Fibroblast of skin of left quadriceps (primary cell): ENCODE measurements at places on chromosomes 6 and 20.

GRCh38 chr6:53058388-53059195, 6.6 kb upstream of the FBXO9 start:
- no peak for DNase-seq

DNA sequence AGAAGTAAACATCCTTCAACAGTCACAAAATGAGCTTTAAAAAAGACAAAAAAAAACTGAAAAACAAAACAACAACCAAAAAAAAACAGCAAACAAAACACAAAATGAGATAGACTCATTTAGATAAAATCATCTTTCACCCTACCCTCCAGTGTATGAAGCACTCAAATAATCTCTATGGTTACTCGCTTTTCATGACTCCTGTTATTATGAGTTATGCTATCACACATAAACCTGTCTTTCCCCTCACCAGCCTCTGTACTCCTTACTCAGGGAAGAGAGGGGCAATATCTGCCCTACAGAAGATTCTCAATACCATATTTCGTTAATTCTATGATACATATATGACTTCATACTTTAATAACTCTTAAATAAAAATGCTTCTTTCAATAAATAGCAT, 158.2 kb downstream of the TPBG start:
- DNase-seq = no peak

DNA sequence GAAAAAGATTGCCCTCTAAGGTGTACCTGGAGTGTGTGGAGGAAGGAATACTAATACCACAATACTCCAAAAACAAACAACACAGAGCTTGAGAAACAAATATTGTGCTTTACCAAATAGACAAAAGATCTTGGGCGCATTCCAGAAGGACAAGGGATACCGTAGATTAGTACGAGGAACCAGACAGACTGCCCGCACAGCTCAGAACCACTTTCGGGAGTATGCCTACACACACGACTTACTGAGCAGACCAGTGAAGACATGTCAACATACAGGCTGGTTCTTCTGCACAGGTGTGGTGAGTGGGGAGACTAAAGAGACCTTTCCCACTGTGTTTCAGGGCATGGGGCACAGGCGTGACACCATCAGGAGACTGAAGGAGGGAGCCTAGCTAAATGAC, 15.8 kb upstream of the FOXQ1 start:
- DNase-seq = no peak

DNA sequence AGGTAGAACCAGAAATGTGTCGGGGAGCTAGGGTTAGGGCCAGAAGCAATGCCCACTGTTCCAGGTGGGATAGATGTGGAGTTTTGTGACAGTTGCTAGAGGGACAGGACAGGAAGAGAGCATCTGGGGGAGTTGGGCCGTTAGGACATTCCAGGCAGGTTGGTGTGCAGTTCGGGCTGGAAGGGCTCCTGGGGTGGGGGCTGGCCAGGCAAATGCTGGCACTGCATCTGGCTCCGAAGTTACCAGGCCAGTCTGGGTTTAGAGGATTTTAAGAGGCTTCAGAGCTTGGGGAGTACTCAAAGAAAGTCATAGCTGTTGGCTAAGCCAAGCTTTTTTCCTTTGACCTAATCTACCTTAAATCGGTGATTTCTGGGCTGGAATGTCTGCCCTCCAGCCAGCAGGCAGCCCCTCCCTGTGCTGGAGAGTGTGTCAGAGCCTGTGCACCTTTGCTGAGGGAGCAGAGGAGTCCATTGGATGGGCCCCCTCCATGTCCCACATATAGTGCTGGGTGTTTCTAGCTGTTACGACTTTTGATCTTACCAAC, 20.8 kb downstream of the PLCG1 start:
- no peak for DNase-seq

- no peak for DNase-seq
These were observed 2.6 kb upstream of the IPCEF1 start for GRCh38 chr6:154359161-154359574.

DNA sequence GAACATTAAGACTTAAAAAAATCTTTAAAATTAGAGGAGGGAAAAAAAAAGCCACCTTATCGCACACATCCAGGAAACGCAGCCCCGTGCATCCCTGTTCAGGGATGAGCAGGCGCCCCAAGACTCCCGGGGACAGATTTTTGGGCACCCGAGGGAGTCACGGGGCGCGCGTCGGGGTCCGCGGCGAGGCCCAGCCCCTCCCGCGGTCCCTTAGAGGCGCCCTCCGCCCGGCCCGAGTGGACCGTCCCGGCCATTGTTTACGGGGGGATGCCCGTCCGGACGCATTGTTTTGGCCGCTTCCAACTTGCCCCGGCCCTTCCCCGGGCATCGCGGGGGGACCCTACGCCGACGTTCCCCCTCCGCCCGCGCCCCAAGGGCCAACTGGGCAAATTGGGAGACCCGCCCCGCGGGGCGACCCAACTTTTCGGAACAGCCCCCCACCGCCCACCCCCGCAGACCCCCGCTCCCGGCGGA, 610 bp downstream of the ZNF217 start:
- DNase-seq = no peak

- no peak for DNase-seq
These were observed 113.2 kb downstream of the FAM83B start for GRCh38 chr6:54959820-54960219.

DNA sequence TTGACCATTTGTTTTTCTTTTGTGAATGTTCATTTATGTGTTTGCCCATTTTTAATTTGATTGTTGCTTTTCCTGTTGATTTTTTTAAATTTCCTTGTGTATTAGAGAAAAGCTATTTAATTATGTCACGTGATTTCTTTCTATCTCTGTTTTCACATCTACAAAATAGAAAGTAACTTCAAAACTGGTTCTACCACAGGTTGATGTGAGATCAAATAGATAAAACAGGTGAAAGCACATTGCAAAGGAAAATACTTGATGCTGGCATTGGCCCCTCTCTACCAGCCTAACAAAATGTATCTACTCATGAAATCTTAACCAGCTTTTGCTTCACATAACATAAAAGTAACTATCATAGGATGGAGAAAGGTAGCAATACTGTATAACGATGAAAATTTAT, 129.2 kb downstream of the TMEM242 start:
- no peak for DNase-seq

GRCh38 chr6:111796310-111796918, 76.8 kb downstream of the FYN start:
- no peak for DNase-seq

GRCh38 chr6:89818977-89819335, 638 bp downstream of the MDN1 start:
- no peak for DNase-seq
